Pulmonary artery endothelial cell (primary cell): ENCODE measurements at places on chromosomes 1 and 21.

GRCh38 chr1:37808369-37809319 lies 636 bp upstream of the YRDC start:
- no peak for DNase-seq

GRCh38 chr21:43921571-43921978 lies 56.6 kb downstream of the AGPAT3 start:
- no peak for DNase-seq

- DNase-seq: peak; percentile 83
These were observed 105.0 kb upstream of the ADGRL2 start for GRCh38 chr1:81695741-81696140.

GRCh38 chr1:62529227-62529626 lies 68.1 kb upstream of the ANGPTL3 start:
- DNase-seq: no peak

GRCh38 chr1:15712168-15712567 lies 23.9 kb upstream of the SLC25A34 start:
- no peak for DNase-seq

DNA sequence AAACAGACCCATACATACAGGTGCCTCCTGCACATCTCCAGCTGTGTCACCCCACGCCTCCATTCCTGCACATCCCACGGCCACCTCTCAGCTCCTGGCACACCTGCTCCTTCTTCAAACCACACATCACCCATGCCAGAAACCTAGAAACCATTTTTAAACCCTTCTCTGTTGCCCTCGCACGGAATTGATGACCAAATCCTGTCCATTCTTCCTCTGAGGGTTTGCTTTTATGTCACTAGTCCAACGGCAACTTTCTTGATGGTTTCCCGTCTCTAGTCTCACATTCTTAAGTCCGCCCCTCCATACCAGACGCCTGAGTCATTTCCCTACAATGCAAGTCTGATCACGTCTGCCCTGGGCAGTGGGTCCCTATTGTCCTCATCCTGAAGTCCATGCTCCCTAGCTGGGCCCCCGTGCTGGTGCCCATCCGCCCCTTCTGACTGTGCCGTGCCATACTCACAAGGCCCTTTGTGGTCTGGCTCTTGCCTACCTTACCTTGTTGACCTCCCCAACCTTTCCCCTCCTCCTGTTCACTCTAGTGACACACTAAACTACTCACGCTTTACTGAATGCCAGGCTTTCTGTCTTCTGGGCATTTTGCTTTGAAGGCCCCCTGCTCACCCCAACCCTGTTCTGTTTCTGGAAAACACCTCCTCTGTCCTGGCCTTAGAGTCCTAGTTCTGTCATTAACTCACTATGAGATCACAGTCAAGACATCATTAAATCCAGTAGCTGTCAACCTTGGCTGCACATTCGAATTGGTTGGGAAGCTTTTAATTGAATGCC lies 17.6 kb downstream of the SLC2A1 start:
- DNase-seq: peak; percentile 98

DNA sequence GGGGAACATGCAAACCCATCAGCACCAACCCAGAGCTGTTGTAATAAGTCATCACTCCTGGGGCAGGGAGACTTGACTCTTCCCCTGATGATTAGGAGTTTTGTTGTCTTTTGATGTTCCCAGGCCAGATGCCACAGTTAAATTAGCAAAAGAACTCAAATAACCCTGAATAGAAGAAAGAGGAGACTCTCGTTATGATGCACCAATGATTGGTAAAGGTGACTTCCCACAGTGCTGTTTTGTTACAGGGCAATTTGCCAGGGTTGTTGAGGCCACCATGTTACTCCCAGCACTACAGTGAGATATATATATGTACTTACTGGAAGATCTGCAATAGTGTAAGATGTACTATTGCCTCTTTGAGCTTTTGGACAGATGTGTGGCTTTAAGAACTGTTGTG lies 24.3 kb upstream of the RCAN1 start:
- no peak for DNase-seq

GRCh38 chr21:32348604-32349332 lies 44.0 kb downstream of the URB1 start:
- no peak for DNase-seq

DNA sequence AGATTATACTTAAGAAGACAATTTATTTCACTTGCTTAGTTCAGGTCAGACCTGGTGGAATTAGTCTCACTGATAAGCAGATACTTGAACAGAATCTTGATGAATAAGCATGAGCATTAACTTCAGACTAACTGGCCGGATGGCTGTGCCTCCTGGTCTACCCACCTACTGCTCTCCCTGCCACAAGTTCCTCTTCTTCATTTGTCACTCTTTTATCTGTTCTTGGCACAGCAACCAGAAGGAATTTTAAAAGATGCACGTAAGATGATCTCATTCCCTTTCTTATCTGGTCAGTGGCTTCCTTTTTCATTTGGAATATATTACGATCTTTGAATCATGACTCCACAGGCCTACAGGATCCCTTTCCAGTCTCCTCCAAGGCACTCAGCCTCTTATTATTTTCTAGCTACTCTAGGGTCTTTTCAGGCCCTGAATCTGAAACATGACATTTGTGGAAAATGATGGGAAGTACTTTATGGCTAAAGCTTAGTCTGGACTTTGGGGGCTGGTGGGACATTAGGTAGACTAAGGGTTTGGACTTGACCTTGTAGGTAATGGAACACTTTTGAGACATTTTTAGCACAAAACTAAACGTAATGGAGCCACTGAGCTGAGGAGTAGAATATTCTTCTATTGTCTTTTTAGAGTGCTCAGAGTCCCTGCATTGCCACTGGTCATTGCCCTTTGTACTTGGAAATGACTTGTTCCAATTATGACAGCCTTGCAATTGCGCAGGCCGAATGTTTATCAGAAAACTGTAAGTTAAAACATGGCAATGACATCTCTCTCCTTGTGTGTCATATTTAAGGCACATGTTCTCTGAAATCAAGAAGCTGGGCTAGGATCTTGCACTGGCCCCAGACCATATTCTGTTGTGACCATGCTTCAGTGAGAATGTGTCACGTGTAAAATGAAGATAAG lies 16.0 kb downstream of the ST6GALNAC3 start:
- DNase-seq: no peak

DNA sequence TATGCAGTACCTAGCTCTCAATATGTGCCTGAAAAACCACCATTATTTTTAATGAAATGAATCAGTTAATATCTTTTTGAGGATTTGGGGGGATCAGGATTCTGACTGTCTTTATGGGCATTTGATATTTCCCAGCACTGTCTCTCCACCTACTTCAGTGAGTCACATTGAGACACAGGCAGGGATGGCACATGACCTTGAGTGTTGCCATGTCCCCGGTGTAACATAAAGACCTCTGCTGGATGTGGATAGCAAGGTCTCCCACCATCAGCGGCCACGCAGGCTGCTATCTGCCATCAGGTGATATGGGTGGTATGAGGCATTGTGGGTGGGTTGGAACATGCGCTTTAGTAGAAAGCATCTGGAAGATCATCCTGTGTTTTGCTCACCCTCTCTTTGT lies 103.2 kb downstream of the RGL1 start:
- no peak for DNase-seq

- no peak for DNase-seq
These were observed 739 bp downstream of the ZNF593 start for GRCh38 chr1:26170472-26170821.

- no peak for DNase-seq
These were observed 550 bp upstream of the SELENON start for GRCh38 chr1:25799352-25799934.

DNA sequence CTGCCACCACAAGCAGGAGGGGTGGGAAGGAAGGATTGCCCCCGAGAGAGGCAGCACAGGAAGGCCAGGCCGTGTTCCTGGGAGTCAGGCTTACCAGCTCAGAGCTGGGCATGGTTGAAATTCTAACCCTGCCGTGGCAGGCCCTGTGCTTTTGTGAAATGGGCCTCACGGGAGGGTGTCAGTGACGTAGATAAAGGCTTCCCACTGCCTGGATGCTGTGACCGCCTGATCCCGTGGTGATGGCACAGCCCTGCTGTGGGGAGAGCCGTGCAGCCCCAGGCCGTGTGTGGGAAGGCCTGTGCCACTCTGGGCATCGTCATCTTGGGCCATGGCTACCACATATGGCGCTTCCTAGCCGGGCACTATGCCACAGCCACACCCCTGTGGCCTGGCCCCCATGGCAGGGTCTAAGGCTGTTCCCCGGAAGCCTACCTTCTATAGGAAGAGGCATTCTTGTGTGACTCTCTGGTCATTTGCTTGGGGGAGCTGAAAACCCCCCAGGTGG lies 161.3 kb downstream of the PCBP3 start:
- DNase-seq: no peak

GRCh38 chr1:151612501-151613281 lies 841 bp downstream of the SNX27 start:
- DNase-seq: no peak

DNA sequence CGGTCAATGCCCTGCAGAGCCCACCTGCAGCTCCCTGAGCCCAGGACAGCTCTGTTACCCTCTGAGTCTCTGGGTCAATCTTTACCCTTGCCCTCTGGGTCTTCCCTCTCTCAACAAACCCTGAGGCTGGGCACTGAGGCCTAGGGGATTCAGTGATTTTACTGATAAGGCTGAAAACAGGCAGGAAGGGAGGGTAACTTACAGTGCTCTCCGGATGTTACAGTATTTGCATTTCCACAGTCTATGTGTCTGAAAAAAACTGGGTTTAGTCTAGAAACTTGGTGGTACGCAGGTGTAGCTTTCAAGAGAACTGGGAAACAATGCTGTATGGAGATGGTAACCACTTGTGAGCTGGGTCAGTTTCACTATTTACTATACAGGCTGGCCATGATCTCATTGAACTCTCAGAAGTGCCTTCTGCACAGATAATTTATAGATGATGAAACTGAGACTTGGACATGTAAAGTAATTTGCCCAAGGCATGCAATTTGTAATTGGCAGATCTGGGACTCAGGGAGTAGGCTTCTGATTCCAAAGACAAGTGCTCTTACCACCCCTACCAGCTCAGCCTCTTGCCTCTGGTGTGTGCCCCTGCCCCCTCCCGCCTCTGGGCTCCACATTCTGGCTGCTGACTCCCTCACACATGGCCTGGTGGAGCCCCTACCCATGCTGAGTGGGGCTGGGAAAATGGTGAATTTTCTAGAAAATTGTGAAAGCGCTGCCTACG lies 48.8 kb downstream of the TENT5C start:
- DNase-seq: no peak
